Effector memory CD8-positive, alpha-beta T cell (primary cell): ENCODE measurements at places on chromosomes 6 and 20.

DNA sequence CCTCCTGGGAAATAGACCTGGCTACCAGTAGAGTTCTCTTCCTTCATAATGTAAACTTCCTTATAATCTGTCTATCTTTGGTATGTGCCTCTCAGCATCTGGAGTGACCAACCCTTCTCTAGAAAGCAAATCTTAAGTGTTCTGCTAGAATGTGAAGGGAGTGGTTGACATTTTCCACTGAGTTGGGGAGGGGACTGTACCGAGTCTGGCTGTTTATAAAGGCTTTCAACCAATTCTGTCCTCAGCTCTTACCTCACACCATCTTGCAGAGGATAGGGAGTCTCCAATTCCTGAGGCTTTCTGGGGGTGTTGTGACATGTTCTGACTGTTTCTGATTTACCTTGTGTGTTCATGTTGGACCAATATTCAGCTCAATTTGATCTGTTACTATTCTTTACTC, 39.6 kb downstream of the FAM217A start:
- no peak for DNase-seq

- DNase-seq: no peak
These were observed 64.3 kb upstream of the BTBD3 start for GRCh38 chr20:11853359-11853758.

- no peak for DNase-seq
These were observed 21.5 kb downstream of the GSTA3 start for GRCh38 chr6:52887910-52888524.

GRCh38 chr20:20010639-20011500, 6.3 kb upstream of the NAA20 start:
- no peak for DNase-seq

- DNase-seq: peak; percentile 46
These were observed 2.1 kb downstream of the SOX12 start for GRCh38 chr20:327186-328026.

DNA sequence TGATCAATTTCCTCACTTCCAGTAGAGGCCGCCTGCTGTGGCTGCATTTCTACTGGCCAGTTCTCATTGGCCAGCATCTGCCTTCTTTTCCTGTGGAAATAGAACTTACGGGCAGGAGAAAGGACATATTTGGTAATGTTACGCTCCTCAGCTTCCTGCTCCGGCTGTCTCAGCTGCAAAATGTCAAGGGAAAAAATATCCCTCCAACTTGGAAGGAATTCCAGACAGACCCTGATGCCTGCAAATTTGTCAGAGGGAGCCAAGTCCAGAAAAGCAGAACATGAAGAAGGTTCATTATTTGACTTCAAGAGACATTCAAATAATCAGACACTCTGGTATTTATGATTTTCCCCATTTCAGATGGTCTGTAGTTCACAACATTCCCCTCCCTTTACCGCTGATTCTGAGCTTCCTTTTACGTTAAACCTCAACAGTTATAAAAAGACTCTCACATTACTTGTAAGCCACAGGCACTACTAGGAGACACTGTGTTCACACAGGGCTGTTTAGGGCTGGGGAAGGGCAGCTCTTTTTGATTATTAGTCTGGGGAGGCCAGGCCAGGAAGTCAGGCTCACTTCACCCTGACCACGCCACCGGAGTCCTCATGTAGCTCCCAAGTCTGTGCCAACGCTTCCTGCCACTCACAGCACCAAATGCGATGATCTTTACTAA, 179.6 kb upstream of the CCN2 start:
- DNase-seq: no peak

DNA sequence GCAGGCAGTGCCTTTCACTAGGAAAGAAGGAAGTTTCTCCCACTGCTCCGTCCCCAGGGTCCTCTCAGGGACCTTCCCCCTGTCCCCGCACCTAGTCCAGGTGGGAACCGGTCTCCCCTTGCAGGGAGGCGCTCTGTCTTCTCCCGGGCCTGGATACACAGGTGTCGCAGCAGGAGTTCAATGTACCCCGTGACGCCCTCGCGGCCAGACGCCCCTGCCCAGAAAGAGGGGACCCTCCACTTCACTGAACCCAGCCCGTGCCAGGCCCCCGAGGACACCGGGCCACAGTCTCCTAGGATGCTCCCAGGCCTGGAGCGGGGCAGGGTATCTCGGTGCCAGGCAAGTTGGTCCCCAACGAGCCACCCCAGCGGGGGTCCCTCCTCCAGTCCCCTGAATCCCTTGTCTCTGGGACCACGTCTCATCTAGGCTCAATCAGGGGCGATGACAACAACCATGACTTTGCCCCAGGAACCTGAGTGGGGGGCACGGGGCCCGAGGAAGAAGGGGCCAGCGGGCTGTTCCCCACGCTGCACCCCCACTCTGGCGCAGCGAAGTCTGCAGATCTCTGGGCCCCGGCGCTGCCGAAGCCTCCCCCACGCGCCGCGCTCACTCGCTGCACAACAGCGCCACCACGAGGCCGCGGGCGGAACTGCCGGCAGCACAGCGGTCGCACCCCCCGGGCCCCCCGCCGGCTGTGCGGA, 103.0 kb downstream of the EDN3 start:
- peak; percentile 78 for DNase-seq

DNA sequence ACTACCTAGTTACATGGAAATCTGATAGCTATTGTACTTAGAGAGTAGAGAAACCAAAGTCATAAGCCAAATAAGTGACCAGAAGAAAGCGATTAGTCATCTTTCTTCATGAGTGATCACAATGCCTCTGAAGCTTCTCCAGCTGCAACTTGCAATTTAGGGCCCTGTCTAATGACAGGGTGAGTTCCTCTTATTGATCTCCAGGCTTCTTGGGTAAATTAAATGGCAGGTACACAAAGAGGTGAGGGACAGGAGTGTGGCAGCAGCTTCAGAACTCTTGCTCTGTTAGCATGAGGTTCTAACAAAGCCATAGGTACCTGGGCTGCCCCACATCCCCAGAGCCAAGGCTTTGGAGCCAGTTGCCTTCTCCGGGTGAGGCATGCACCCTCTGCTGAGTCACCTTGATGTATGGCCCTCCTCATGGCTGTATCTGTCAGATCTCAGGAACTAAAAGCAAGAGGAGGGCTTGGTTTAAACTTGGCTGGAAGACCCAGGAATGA, 60.8 kb downstream of the PRDM1 start:
- no peak for DNase-seq

DNA sequence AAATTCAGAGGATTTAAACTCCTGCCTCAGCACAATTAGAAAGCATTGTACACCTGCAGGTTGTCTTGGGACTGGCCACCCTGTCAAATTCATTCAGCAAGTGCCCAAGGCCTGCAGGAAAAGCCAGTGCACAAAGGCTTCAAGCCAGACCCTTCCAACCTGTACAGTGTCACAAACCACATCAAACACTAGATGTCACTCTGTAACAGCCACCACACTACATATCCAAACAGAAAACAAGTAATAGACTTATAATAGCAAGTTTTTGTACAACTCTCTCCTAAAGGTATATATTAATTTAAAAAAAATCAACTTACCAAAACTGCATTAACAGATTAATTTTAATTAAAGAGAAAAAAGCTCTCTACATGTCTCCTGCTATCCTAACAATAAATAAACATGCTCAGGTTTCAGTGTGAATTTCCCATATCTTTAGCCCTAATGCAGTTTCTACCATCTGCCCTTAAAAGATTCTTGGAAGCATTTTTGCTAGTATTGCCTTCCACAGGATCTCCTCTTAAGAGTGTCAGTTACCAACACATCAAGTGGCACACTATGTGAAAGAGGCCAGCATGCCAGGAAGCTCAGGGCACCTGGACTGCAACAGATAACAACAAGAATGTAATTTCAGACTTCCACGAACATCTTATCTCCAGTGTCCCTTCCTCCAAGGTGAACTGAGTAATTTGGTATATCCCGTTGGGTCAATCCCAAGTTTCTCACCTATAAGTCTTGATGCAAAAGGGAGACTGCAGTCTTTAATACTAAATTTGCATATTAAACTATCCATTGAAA, 47.5 kb downstream of the RALGAPA2 start:
- DNase-seq: no peak

GRCh38 chr6:20331042-20331441, 70.6 kb upstream of the E2F3 start:
- DNase-seq: no peak

DNA sequence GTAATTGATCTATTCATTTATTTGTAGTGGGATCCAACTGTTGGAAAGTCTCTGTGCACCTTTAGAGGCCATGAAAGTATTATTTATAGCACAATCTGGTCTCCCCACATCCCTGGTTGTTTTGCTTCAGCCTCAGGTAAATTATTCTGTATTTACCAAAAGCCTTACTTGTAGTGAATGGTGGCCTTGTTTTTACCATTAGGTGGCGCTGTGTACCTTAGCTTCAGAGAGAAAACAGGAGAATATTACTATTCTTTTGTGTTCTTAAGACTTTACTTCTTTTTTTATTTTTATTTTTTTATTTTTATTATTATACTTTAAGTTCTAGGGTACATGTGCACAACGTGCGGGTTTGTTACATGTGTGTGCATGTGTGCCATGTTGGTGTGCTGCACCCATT, 23.7 kb downstream of the PEX7 start:
- peak; percentile 22 for DNase-seq

GRCh38 chr6:102356170-102356569, 962.7 kb downstream of the GRIK2 start:
- no peak for DNase-seq

DNA sequence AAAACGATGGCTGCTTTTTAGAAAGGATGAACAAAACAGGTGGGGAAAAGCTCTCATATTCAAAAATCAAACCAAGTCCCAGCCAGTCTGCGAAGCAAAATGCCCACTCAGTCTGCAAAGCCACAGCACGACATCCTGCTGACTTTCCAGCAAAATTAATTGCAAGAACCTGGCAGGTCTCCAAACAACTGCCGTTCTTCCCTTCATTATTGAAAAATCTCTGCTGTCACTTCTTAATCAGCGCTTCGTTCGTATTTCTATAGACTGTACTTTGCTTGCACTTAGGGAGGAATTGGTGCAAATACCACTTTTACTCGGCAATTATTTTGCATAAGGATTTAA, 222.4 kb downstream of the CBLN4 start:
- no peak for DNase-seq

GRCh38 chr6:51398793-51399192, 580.1 kb downstream of the TFAP2B start:
- no peak for DNase-seq

GRCh38 chr20:60986506-60987156, 265.4 kb upstream of the CDH4 start:
- no peak for DNase-seq

- no peak for DNase-seq
These were observed 66.4 kb upstream of the BHLHE23 start for GRCh38 chr20:63072991-63073737.

DNA sequence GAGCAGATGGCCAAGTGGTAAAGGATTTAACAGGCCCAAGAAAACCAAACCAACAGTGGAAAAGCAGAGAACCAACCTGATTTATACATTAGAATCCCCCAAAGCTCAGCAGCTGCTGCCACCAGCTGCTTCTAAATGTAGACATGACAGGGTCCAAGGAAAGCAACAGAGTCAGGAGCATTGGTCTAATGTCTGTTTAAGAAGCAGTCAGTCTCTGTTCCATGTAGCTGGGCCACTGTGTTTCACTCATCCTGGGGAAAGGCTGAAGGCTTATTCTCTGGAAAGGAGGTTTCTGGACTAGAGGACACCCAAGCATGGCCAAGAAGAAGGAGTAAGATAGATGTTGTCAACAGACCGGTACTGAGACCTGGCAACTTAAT, 75.4 kb downstream of the TMEM244 start:
- DNase-seq: no peak

DNA sequence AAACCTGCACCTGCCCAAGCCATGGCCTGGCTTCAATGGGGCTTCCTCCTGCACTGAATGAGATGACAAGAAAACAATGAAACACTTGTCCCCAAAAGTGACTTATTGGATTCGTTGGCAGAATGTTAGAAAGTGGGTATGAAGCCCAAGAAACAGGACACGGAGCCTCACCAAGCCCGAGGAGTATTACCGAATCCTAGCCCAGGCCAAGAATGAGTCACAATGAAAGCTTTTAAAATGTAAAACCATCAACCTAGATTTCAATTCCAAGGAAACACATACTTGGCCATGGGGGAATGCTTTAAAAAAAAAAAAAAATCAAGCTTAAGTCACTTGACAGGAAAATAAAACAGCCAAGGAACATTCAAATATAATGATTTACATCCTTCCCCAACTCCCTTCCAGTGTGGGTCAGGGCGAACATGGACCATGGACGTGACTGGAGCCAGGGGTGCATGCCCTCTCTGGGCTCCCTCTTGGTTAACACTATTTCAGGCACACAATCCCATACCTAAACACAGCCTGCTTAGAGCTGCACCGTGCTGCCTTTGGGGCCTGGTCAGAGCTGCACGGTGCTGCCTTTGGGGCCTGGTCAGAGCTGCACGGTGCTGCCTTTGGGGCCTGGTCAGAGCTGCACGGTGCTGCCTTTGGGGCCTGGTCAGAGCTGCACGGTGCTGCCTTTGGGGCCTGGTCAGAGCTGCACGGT, 3.1 kb upstream of the STX16 start:
- DNase-seq: no peak

GRCh38 chr20:41218466-41218865, 81.1 kb downstream of the PLCG1 start:
- DNase-seq: no peak
